ENCODE measurements at places on chromosomes 1 and 21. TPM values are rescaled to one million over a fixed set of nuclear protein-coding genes. Genes with fewer than 3 reads are reported as not detected.

Gene GSTM5
- not detected for total RNA-seq

Gene IVNS1ABP
- 19.3 TPM for total RNA-seq

Gene HSPB7
- total RNA-seq = 15.6 TPM

Gene CYP4X1
- total RNA-seq = 10.6 TPM

Gene OR2L8
- not detected for total RNA-seq

Gene LCE1F
- not detected for total RNA-seq

DNA sequence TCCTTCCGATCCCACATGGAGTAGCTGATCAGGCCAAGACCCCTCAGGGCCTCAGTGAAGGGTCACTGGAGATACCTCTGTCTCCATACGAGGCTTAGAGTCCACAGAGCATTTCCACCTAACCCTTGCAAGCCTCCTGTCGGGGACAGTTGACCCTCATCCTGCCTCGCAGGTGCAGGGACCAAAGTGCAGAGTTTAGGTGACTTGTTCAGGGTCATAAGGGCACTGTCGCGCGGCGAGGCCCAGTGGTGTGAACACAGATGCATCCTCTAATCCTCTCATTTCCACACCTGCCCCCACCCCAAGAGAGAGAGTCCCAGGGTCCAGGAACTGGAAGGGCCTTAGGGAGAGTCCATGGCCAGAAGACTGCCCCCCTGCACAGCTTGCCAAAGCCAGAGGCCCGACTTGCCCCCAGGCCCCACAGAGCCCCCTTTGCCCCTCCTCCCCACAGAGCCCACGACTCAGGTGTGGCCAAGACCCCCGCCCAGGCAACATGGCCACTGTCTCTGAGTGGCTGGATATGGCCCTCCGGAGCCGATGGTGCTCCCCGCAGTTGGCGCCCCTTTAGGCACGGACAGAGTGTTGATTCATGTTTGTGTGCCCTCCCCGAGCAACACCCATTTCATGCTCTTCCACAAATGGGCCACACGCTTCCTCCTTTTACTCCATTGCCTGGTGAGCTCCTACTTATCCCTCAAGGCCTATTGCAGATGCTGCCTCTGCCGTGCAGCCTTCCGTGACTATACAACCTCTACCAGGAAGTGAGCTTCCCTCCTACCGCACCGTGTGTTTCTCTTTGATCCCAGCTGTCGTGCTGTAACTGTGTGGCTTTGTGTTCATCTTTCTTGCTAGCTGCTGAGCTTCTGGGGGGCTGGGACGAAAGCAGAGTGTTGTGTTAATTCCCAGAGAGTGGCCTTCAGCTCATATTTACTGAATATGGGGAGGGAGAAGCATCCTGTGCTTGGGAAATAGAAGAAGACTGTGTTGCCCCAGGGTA lies 1.7 kb downstream of the TRPM2 start:
- no peak overlapping the region for H3K27ac ChIP-seq
- DNase-seq = no peak
- H3K4me1 ChIP-seq = peaks cover 8% of the 10 kb centered on the region
- H3K27me3 ChIP-seq = peaks cover 7% of the 10 kb centered on the region

GRCh38 chr1:9075022-9075421 lies 5.6 kb upstream of the SLC2A5 start:
- H3K27me3 ChIP-seq = peaks cover 7% of the 10 kb centered on the region
- no peak overlapping the region for H3K27ac ChIP-seq
- DNase-seq = no peak
- no peaks in the 10 kb centered on the region for H3K36me3 ChIP-seq
- no peak overlapping the region for H3K4me3 ChIP-seq
- H3K4me1 ChIP-seq = peaks cover 27% of the 10 kb centered on the region

DNA sequence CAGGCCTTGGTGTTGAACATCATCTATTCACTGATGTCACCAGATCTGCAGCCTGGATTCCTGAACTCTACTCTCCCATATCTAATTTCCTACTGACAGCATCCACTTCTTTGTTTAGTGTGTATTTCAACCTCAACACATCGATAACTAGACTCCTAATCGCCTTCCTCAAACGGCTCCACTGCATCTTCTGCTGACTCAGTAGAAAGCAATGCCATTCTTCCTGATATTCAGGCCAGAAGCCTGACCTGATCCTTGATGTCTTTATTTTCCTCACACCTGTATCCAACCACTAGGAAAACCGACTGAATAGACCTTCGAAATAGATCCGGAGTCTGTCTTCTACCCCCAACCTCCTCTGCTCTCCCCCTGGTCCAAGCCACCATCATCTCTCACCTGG lies 466.9 kb downstream of the PCP4 start:
- DNase-seq = no peak
- H3K27me3 ChIP-seq = no peaks in the 10 kb centered on the region
- H3K36me3 ChIP-seq = no peaks in the 10 kb centered on the region

GRCh38 chr1:41490911-41491310 lies 6.4 kb upstream of the EDN2 start:
- no peaks in the 10 kb centered on the region for H3K27me3 ChIP-seq
- no peak for DNase-seq
- H3K4me3 ChIP-seq = no peak overlapping the region
- no peaks in the 10 kb centered on the region for H3K36me3 ChIP-seq

DNA sequence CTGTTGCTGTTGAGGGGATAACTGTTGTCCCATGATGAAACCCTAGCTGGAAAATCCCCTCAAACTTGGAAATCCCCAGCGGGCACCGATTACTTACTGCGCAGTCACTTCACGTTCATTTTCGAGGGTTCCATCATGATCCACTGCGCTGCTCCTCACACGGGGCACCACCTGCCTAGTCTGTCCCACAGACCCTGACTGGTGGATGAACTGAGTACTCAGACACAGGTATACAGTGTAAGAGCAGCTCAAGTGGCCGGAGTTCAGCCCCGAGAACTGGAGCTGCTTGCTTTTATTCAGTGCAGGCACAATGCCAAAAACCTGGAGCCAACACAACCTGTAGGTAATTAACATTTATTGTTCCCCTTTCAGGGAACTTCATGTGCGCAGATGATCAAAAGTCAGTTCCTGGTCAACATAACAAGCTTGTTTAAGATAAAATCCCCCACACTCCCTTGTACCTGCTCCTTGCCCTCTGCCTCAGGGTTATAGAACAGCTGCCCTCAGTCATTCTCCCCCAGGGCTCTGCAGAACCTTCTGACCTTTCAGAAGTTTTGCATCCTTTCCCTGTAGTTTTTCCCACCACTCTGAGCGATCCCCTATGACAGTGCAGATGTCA lies 46.5 kb upstream of the PRELP start:
- no peaks in the 10 kb centered on the region for H3K27me3 ChIP-seq
- DNase-seq = peak; percentile 55
- no peaks in the 10 kb centered on the region for H3K36me3 ChIP-seq
- H3K4me1 ChIP-seq = peaks cover 32% of the 10 kb centered on the region
- H3K27ac ChIP-seq = no peak overlapping the region
- no peak overlapping the region for H3K4me3 ChIP-seq

DNA sequence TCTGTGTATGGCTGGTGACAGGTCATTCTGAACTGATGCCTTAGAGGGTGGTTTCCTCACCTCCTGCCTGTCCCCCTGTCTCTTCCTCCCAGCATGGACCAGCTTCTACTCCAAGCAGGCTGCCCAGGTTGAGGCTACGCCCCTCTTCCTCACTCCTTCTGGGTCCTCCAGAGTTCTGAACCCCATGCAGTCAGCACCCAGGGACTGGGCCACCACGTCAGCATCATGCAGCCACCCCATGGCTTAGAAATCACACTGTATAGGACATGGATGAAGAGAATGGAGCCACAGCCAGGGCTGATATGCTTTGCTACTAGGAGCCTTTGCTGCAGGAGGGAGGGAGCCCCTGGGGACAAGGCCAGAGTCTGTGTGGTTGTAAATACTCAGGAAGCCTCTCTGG lies 8.3 kb downstream of the FOXO6 start:
- no peaks in the 10 kb centered on the region for H3K27me3 ChIP-seq
- no peaks in the 10 kb centered on the region for H3K36me3 ChIP-seq
- no peak overlapping the region for H3K27ac ChIP-seq
- H3K4me1 ChIP-seq = peaks cover 46% of the 10 kb centered on the region
- H3K4me3 ChIP-seq = no peak overlapping the region

DNA sequence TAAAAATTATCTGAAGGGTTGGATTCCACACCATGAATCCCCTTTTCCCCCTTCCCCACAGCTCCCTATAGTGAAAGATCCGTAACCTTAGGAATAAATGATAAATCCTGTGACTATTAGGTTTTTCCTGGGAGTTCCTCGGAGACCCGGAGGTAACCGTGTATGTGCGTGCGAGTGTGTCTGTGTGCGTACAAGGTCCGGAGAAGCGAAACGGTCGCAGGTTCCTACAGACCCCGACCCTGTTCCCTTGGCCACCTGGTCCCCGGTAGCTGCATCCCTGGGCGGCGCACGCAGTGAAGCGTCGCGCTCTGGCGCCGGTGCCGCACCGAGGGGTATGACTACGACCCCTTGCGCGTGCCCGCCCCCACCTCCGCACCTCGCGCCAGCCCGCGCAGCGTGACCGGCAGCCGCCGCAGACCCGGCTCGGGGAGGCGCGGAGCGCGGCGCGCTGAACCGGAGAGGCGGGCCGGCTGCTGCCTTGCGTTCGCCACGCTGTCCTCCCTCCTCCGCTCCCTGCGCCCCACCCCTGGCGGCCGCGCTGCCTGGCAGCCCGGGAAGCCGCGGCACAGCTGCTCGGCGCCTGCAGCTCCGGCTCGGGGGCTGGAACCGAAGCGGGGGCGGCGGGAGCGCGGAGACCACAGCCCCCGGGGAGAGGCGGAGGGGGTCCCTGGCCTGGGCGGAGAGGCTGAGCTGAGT lies at the start of gene AK5:
Gene AK5, plus strand, starts transcription at position 529 of the 696 bp plus-strand sequence. CDS start 295 bp downstream, outside the sequence.
- peaks cover 20% of the 10 kb centered on the region for H3K4me1 ChIP-seq
- peak; percentile 80 for DNase-seq
- H3K36me3 ChIP-seq = no peaks in the 10 kb centered on the region
- no peak within 1 kb of the TSS for H3K27ac ChIP-seq
- peaks cover 34% of the 10 kb centered on the region for H3K27me3 ChIP-seq

DNA sequence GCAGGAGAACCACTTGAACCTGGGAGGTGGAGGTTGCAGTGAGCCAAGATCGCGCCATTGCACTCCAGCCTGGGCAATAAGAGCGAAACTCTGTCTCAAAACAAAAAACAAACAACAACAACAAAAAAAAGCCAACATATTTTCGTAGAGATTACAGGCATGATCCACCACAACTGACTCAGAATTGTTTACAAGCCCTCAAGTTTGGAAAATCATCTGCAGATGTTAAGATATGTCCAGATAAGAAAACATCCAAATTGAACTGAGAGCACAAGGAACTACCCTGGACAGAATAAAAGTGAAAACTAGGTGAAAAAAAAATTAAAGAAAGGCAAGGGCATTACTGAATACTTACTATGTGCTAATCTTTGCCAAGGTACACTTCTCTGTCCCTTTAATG lies 89.8 kb upstream of the WLS start:
- H3K36me3 ChIP-seq = no peaks in the 10 kb centered on the region
- no peak for DNase-seq
- H3K4me3 ChIP-seq = no peak overlapping the region
- H3K4me1 ChIP-seq = peaks cover 40% of the 10 kb centered on the region
- no peaks in the 10 kb centered on the region for H3K27me3 ChIP-seq

DNA sequence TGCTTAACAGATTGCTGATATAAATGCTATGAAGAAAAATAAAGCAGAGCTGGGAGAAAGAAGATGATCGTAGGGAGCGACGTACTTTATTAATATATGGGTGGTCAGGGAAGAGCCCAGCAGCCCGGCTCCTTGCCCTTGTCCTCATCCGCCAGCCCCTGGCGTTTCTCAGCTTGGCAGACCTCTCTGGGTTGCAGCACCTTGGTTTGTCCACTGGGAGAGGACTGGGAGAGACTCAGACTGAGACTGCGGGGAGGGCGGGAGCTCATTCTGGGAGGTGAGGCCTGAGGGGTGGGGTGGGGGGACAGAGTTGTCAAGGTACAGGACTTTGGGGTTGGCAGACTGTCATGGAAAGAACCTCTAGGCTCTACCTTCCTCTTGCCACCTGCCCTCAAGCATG lies 3.3 kb upstream of the S100A3 start:
- no peak for DNase-seq
- peaks cover 20% of the 10 kb centered on the region for H3K4me1 ChIP-seq
- H3K36me3 ChIP-seq = no peaks in the 10 kb centered on the region

GRCh38 chr1:24909388-24909898 lies 20.6 kb downstream of the RUNX3 start:
- H3K4me1 ChIP-seq = peaks cover 6% of the 10 kb centered on the region
- no peak overlapping the region for H3K4me3 ChIP-seq
- H3K27me3 ChIP-seq = no peaks in the 10 kb centered on the region

DNA sequence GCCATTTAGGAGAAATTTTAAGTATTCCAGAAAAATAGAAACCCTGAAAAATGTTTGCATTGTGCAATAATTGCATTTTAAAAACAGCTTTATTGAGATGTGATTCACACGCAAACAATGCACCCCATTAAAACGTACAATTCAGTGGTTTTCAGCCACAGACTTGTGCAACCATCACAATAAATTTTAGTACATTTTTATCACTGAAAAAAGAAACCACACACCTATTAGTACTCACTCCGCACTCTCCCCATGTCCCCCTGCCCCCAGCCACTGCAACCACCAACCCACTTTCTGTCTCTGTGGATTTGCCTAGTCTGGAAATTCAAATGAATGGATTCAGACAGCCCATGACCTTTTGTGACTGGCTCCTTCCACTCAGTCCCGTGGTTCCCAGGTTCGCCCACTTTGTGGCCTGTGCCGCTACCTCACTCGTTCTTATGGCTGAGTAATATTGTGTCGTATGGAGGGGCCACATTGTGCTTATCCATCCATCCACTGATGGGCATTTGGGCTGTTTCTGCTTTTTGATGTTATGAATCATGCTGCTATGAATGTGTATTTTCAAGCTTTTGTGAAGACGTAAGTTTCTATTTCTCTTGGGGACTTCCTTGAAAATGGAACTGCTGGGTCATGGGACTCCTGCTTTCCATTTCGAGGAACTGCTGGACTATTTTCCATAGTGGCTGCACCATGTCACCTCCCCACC lies 147.7 kb upstream of the ARHGEF16 start:
- H3K27ac ChIP-seq = no peak overlapping the region
- no peaks in the 10 kb centered on the region for H3K27me3 ChIP-seq
- DNase-seq = no peak
- H3K36me3 ChIP-seq = no peaks in the 10 kb centered on the region
- no peak overlapping the region for H3K4me3 ChIP-seq
- no peaks in the 10 kb centered on the region for H3K4me1 ChIP-seq

GRCh38 chr1:220226752-220227151 lies 45.5 kb downstream of the RAB3GAP2 start:
- no peak overlapping the region for H3K27ac ChIP-seq
- DNase-seq = no peak
- no peaks in the 10 kb centered on the region for H3K27me3 ChIP-seq
- H3K36me3 ChIP-seq = no peaks in the 10 kb centered on the region

DNA sequence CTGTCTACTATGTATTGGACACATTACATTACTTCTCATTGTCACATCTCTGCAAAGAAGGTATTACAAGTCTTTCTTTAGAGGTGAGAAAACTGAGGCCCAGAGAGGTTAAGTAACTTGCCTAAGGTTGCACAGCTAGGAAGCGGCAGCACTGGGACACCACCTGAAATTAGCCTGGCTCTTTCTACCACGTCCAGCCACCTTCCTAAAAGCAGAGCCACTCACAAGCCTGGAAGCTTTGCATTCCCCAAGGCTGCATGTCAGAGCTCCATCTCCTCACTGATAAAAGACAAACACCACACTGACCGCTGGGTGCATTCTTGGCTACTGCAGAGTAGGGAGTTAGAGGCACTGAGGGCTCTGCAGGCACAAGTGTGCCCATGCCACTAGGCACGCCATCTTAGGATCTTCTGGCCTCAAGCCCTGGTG lies 2.4 kb downstream of the CD247 start:
- H3K27me3 ChIP-seq = no peaks in the 10 kb centered on the region
- no peaks in the 10 kb centered on the region for H3K36me3 ChIP-seq
- no peaks in the 10 kb centered on the region for H3K4me1 ChIP-seq
- H3K4me3 ChIP-seq = peak overlapping the region; percentile 1
- DNase-seq = no peak

Measured in stomach (tissue), 19 donors.